ENCODE measurements at places on chromosomes 2 and 18.

GRCh38 chr2:222076973-222077690 lies 221.7 kb downstream of the PAX3 start:
- no peak for DNase-seq

DNA sequence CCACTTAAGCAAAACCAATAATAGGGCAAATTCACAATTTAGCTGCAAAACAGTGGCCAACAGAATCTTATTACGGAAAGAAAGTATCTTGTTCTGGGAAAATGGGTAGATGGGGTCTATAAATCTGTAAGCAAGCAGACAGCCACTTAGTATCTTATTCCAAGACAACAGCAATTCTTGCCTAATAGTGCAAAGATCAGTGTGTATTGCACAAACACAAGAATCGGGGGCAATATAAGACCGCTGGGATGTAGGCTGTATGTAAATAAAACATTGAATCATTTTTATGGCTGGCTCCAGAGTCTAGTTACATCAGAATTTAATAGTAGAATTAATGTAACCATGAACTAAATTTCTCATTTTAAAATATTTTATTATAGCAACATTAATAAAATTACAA lies 85.6 kb downstream of the FBXO15 start:
- no peak for DNase-seq

DNA sequence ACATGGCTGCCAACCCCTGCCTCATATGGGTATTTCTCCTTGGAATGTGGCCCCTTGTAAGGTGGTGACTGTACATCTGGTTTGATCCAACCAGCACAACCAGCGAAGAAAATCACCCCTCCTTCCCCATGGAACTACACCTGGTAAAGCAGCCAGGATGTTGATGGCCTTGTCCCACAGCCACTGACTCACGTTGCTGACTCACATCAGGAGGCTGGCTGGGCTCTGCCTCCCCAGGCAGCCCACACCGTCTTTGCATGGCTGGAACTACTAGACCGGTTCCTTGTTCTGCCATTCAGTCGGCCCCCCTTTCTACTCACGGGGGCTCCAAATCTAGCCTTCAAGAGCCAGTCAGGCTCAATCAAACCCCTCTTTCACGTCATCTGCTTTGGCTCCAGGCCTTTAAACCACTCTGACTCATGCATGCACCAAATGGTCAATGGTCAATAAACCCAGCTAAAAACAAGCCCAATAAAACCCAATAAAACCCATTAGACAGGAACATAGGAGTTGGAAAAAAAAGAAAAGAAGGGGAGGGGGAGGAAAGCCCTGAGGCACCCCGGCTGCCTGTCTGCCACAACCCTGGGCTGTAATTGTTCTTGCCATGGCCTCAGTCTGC lies 114.8 kb downstream of the PLB1 start:
- no peak for DNase-seq

DNA sequence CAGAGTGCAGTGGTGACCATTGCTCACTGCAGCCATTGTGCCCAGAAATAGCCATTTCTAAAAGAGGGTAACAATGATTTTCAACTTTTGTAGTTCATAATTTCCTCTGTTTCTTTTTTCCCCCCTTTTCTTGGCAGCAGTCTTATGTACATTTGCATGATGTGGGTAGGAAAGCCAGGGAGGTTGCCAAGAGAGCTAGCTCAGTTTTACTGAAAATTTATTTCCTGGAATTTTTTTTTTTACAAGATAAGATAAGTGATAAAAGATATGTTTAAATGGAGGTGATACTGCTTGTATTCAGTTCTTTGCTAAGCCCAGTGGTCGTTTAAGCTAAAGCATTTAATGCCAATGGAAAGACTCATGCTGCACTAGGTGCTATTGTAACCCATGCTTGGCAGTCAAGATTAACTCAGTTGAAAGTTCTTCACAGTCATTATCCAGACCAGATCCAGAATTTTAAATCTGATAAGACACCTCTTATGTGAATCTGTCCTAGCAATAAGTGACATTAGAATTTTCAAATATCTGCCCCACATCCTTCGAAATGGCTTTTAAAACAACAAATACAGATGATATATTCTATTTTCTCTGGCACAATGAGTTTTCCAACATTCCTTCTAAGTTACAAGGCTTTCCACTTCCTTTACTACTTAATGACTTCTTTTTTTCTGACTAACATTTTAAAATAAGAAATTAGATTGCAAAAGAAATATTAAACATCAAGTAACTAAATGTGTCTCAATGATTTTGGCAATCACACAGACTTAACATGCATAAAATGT lies 4.4 kb upstream of the ATP8B1 start:
- DNase-seq: no peak

DNA sequence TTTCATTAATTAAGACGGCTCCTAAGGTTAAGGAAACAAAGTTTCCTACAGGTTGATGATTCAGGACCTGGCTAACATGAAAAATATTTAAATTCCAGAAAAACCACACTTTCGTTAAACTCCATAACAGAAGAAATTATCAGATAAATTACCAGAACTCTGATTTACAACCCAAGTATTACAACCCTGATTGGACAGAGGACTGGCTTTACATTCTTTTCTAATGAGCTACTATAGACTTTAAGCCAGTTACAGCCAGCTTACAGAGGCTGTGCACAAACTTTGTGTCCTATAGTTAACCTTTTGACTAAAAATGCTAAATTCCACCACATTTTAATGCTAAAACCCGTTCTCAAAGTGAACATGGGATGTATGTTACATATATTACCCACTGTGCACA lies 458.6 kb downstream of the KCNJ3 start:
- DNase-seq: no peak

DNA sequence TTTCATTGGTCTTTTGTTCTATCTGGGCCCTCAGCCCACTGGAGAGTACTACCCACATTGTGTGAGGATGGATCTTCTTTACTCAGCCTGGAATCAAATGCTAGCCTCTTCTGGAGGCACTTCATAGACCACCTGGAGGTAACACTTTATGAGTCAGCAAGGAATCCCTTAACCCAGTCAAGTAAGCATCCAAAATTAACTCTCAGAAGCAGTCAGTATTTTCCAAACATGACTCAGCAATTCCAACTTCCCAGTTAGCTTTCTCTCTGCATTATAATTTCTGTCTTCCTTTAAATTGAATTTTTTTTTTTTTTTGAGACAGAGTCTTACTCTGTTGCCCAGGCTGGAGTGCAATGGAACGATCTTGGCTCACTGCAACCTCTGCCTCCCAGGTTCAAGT lies 142.7 kb downstream of the ACKR3 start:
- DNase-seq: no peak

DNA sequence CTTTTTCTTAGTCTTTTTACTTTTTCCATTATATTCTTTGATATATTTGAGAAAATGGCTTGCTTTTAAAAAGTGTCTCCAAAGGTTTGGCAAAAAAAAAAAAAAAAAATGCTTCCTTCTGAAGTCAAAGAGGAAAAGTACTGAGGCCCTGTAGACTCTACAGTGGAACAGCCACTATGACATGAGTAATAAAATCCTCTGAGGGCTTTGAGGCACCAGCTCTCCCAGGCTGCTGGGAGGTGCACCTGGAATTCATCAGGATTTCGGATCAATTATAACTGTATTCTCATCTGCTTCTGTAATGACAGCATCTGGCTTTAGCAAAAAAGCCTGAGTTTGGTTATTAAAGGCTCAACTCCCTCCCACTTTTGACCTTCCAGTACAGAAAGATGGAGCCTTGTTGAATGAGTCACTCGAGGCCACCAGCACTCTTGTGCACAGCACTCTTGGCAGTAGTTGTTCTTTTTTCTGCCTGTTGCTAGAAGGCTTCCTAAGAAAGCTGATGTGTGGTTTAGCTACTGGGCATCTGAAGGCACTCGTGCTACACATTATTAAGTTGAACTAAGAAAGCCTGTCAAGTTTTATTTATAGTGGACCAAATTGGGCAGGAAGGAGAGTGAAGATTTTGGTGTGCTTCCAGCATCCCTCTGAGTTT lies 131.3 kb downstream of the PRPF40A start:
- no peak for DNase-seq

GRCh38 chr2:142347751-142348150 lies 216.9 kb upstream of the LRP1B start:
- no peak for DNase-seq

DNA sequence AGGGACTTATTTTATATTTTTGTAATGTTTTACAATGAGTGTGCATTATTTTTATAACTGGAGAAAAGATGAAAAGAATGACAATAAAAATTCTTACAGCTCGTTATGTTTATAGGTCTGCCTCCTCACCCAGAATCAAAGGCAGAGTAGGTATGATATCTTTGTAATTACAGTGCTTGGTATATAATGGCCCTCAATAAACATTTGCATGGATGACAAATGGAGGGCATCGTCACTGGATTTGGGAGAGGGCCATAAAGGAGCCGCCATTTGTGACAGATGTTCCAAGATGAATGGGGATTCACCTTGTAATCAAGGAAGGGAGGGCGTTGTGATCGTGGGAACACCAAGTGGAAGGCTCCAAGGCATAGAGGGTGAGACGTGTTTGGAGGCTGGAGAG lies 22.6 kb upstream of the GIGYF2 start:
- DNase-seq: no peak

DNA sequence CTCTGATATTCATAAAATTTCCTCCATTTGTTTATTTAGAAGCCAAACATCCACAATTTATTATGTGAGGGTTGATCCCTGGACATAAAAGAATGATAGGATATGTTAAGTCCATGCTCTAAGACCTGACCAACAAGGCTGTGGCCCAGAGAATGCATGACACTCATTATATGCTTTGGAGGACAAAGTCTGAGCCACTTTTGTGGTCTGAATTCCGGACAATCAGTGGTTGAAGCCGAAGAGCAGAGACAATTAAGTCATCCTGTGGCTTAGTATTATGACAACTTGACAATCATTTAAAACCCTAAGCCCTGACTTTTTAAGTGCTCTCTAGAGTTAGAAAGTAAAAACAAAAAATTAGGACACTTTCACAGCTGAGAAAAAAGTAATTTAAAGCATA lies 483.3 kb downstream of the PLCL1 start:
- no peak for DNase-seq

- no peak for DNase-seq
These were observed 119.8 kb downstream of the LAMA1 start for GRCh38 chr18:6997808-6998207.

DNA sequence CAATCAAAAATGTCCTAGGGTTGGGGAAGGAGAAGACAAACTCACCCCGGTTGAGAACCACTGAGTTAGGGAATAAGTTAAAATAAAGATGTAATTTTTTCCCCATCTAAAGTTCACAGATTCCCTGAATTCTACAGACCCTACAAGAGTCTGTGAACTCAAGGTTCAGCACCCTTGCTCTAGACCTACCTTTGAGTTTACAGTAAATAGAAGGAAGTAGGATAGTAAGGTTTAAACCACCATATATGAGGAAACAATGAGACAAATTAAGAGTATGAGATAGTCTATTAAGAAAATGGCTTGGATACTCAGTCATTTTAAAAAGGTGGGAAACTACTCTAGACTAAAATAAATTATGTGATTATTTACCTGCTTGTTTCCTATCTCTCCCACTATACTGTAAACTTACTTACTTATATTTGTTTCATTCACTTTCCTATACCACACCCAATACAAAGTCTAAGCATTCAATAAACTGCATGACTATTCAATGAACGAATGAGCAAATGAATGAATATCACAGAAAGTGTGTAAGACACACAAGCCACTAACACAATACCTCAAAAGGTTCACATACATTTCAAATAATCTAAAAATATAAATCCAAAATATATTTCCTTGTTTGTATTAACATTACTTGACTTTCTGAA lies 13.4 kb downstream of the VPS54 start:
- DNase-seq: no peak
